ENCODE measurements at places on chromosomes 3 and 15.

- DNase-seq, result no peak
Observed at GRCh38 chr3:142863010-142863817, 25.7 kb downstream of the PCOLCE2 start.

DNA sequence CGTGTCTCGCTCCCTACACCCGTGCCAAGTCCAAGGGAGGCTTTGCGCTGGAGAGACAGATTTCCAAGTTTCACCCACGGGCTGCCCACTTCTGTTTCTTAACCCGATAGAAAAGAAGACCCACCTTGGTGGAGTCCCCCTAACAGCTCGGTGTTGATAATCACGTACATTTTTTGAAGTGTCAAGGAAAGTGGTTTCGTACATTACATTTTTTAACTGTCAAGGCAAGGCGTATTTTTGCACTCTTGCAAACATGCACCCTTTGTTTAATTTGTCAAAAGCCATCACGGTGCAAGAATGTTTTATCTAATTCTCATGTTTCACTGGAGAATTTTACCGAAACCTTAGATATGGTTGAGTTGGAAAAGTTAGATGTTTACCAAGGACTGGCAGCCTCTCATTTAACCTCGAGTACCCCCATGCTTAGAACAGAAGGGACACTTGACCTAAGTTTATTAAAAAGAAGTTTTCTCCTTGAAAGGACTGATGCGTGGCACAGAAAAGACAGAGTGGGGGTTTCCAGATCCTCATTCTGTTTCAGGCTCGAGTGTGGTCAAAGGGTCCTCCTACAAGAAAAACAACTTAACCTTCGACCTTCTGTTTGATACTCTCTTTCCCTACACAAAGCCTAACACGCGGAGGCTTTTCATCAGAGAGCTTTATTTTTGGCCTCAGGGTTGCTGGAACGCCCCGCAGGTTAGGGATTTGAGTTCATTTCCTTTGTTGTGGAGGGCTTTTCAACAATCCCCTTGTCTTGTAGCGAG is 882 bp downstream of the GXYLT2 start:
- DNase-seq, result no peak

GRCh38 chr3:123110282-123110975 is 43.6 kb downstream of the PDIA5 start:
- DNase-seq, result no peak

- DNase-seq, result peak; percentile 23
Observed at GRCh38 chr3:48561045-48561736, 2.4 kb downstream of the UCN2 start.

- no peak for DNase-seq
Observed at GRCh38 chr3:105322570-105323273, 44.0 kb upstream of the ALCAM start.

- DNase-seq, result no peak
Observed at GRCh38 chr15:29106116-29106515, 163.5 kb downstream of the NSMCE3 start.

DNA sequence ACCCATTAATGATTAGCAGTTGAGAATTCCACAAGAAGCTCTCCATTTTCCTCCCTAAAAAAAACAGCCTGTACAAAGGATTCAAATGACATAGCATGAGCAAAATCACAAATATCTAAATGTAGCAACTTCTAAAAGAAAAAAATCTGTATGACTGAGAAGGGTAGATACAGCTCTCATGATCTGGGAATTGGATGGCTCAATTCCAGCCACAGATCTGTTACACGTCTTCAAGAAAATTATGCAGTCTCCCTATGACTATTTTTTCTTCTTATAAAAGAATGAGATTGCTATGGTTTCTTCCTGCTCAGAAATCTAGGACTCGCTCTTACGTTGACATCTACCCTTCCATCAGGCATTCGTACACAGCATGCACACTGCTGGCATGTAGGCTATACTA is 71.5 kb downstream of the PLCH1 start:
- no peak for DNase-seq

GRCh38 chr15:74253211-74253921 is 17.2 kb downstream of the CCDC33 start:
- no peak for DNase-seq

- DNase-seq, result no peak
Observed at GRCh38 chr15:74250266-74250665, 14.1 kb downstream of the CCDC33 start.
